ENCODE measurements at places on chromosomes 1 and 21.
A peak's percentile ranks its signal among the peaks of the same experiment; 100 is the strongest.

DNA sequence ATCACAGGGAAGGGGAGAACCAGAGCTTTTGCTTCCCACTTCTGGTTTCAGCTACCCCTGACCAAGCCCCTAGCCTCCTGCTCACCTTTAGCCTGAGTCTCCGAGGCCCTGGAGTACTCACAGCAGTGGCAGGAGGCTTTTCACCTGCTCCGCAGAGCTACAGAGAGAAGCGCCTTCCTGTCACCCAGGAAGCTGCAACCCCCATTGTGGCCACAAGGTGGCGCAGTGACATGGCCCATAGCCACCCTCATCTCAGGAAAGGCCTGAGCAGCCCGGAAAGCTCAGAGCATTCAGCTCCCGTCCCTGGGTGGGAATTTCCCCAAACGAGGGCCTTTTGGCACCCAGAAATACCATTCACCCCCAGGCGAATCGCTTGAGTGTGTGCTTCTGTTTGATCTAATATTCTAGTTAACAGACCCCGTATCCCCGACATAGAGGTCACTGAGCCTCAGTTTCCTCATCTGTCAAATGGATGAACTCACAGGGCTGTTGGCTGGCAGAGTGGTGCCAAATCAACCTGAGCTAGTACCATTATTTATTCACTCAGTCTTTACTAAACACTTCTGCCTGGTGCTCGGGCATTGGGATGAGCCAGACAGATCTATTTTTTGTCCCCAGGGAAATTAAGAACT, 25.3 kb downstream of the A3GALT2 start:
- peak; percentile 82 for DNase-seq
- no peak overlapping the region for H3K4me3 ChIP-seq
- no peak overlapping the region for H3K27ac ChIP-seq
- peaks cover 14% of the 10 kb centered on the region for H3K4me1 ChIP-seq
- H3K27me3 ChIP-seq: no peaks in the 10 kb centered on the region
- H3K36me3 ChIP-seq: peaks cover 9% of the 10 kb centered on the region

DNA sequence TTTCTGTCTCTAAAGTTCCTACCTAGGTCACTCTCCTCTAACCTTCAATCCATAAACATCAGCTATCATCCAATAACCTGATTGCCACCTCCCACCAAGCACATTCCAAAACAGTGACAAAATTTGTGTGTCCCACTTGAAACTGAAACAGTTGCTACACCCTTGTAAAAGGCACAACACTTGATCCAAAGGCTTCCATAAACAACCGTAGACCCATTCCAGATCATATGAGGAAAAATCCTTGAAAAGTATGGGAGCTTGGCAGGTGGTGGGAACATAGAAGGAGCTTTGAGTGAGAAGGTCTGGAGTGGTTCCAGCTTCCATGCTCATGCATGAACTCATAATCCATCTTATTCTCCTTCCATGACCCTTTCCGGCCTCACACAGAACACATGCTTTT, 82.0 kb upstream of the ATP1A1 start:
- H3K4me1 ChIP-seq: no peaks in the 10 kb centered on the region
- no peaks in the 10 kb centered on the region for H3K27me3 ChIP-seq
- H3K27ac ChIP-seq: no peak overlapping the region
- H3K4me3 ChIP-seq: no peak overlapping the region

- no peak overlapping the region for H3K4me3 ChIP-seq
- DNase-seq: no peak
- no peaks in the 10 kb centered on the region for H3K36me3 ChIP-seq
- no peaks in the 10 kb centered on the region for H3K4me1 ChIP-seq
- H3K27ac ChIP-seq: no peak overlapping the region
Observed at GRCh38 chr1:208639382-208639781, 395.2 kb upstream of the PLXNA2 start.

DNA sequence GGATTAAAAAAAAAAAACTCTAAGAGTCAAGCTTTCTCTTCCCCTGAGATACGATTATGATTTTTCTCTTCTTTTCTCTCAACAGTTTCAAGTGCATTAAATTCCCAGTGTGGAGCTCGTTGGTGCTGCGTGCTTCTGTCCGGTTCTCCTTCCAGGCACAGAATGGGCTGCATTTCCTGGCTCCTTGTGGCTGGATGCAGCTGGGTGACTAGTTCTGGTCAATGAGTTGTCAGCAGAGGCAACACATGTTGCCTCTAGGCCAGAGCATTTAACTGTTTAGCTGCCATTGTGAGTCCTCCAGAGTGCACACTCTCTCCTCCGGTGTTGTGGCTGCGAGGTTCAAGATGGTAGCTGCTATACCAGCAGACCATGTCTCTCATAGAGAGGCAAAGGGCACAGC, 312.9 kb downstream of the RRAGC start:
- H3K4me1 ChIP-seq: no peaks in the 10 kb centered on the region
- H3K27ac ChIP-seq: no peak overlapping the region
- peaks cover 2% of the 10 kb centered on the region for H3K27me3 ChIP-seq
- H3K4me3 ChIP-seq: no peak overlapping the region

DNA sequence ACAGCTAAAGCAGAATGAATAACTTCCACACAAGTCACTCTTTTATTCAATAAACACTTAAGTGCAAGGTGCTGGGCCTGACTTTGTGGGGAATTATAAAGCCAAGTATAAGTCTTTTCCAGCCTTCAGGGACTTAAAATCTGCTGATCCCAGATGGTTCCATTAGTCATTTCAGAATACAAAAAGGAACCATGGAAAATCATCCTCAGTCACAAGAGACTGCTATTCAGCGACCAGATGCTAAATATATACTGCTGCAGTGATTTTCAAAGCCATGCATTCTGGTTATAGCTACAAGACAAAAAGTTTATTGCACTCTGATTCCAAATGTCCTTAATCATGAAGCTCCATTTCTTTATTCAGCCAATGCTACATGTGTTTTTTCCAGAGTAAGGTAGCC, 25.7 kb downstream of the GLMN start:
- no peaks in the 10 kb centered on the region for H3K4me1 ChIP-seq
- H3K36me3 ChIP-seq: peaks cover 2% of the 10 kb centered on the region
- H3K4me3 ChIP-seq: no peak overlapping the region
- no peaks in the 10 kb centered on the region for H3K27me3 ChIP-seq

- DNase-seq: no peak
- no peak overlapping the region for H3K4me3 ChIP-seq
- H3K27ac ChIP-seq: no peak overlapping the region
- H3K36me3 ChIP-seq: no peaks in the 10 kb centered on the region
Observed at GRCh38 chr1:165290148-165290547, 66.4 kb downstream of the LMX1A start.

DNA sequence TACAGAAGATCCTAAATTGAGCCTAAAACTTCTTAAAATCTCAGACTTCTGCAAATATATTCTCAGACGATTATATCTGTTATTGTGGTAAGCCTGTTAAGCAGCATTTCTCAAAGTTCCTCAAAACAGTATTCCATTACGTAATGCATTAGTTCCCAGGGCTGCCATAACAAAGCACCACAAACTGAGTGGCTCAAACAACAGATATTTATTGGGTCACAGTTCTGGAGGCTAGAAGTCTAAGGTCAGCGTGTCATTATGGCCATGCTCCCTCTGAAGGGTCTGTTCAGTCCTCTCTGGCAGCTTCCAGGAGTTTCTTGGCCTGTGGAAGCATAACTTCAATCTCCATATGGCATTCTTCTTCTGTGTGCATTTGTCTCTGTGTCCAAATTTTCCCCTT, 103.5 kb upstream of the ST6GALNAC5 start:
- no peaks in the 10 kb centered on the region for H3K4me1 ChIP-seq
- H3K4me3 ChIP-seq: no peak overlapping the region
- DNase-seq: no peak
- no peaks in the 10 kb centered on the region for H3K36me3 ChIP-seq

DNA sequence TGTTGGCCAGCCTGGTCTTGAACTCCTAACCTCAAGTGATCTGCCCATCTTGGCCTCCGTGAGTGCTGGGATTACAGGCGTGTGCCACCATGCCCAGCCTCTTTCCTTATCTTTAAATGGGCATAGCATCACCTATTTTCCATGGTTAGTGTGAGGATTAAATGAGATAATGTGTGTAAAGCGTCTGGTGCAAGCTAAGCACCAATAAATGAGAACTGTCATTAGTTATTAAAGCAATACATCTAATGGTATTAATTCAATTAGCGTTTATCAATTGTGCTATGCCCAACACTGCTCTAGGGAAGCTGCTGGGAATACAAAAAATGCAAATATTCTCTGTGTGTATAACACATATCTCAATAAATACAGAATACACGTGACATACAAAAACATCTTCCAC, 10.0 kb downstream of the EXOC8 start:
- no peak for DNase-seq
- no peaks in the 10 kb centered on the region for H3K27me3 ChIP-seq
- H3K36me3 ChIP-seq: no peaks in the 10 kb centered on the region
- H3K4me1 ChIP-seq: no peaks in the 10 kb centered on the region

DNA sequence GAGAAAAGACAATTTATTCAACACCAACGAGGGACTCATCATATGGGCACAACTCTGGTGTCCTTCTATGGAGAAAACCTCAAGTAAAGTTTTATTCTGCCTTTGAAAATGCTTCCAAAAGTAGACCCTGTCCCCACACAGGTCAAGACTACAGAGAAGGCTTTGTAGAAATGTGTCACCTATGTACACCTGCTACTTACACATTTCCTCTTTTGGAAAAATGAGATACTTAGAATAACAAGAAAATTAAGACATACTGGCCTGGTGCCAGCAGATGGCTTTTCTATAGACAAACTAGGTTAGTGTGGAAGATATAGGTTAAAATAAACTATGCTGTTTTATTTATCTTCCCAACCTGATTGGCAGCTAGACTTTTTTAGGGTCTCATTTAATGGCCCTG, 13.6 kb downstream of the POGK start:
- H3K4me1 ChIP-seq: no peaks in the 10 kb centered on the region
- H3K27ac ChIP-seq: no peak overlapping the region
- H3K36me3 ChIP-seq: peaks cover 9% of the 10 kb centered on the region
- H3K27me3 ChIP-seq: no peaks in the 10 kb centered on the region

GRCh38 chr1:182616130-182617013, 12.2 kb upstream of the RGS16 start:
- no peaks in the 10 kb centered on the region for H3K36me3 ChIP-seq
- peak; percentile 90 for DNase-seq
- H3K27me3 ChIP-seq: peaks cover 16% of the 10 kb centered on the region
- H3K4me1 ChIP-seq: peaks cover 19% of the 10 kb centered on the region
- H3K4me3 ChIP-seq: no peak overlapping the region
- no peak overlapping the region for H3K27ac ChIP-seq

GRCh38 chr1:221809091-221810029, 67.5 kb upstream of the DUSP10 start:
- H3K27me3 ChIP-seq: no peaks in the 10 kb centered on the region
- DNase-seq: no peak
- no peak overlapping the region for H3K27ac ChIP-seq
- H3K4me3 ChIP-seq: no peak overlapping the region
- H3K4me1 ChIP-seq: peaks cover 2% of the 10 kb centered on the region

GRCh38 chr1:94753171-94753972, 66.8 kb upstream of the SLC44A3 start:
- no peaks in the 10 kb centered on the region for H3K36me3 ChIP-seq
- DNase-seq: no peak
- no peak overlapping the region for H3K4me3 ChIP-seq
- no peaks in the 10 kb centered on the region for H3K4me1 ChIP-seq
- H3K27ac ChIP-seq: no peak overlapping the region

GRCh38 chr1:155063550-155064110, at the start of gene EFNA4:
Gene EFNA4 (plus strand): TSS chr1:155063740. CDS start chr1:155063824, 84 bp downstream.
- peak within 1 kb of the TSS; percentile 89 for H3K4me3 ChIP-seq
- H3K4me1 ChIP-seq: peaks cover 31% of the 10 kb centered on the region
- no peaks in the 10 kb centered on the region for H3K27me3 ChIP-seq
- peak within 1 kb of the TSS; percentile 47 for H3K27ac ChIP-seq
- peak; percentile 82 for DNase-seq
- H3K36me3 ChIP-seq: no peaks in the 10 kb centered on the region

DNA sequence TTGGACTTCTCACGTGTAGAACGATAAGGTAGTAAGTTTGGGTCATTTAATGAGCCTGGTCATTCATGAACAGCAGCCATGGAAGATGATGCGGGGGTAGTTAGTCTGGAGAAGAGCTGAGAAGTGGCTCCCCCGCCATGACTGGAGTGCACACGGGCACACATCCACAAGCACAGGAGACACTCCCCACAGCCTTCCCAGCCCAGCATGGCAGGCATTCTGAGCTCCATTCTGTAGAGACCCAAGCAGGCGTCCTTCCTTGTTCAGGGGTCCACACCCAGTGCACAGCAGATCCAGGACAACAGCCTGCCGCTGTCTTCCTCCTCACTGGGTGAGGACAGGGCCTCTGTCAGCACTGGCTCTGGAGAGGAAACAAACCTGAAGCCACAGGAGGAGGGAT, 57.0 kb downstream of the SCCPDH start:
- H3K27ac ChIP-seq: no peak overlapping the region
- peaks cover 3% of the 10 kb centered on the region for H3K36me3 ChIP-seq
- DNase-seq: no peak

DNA sequence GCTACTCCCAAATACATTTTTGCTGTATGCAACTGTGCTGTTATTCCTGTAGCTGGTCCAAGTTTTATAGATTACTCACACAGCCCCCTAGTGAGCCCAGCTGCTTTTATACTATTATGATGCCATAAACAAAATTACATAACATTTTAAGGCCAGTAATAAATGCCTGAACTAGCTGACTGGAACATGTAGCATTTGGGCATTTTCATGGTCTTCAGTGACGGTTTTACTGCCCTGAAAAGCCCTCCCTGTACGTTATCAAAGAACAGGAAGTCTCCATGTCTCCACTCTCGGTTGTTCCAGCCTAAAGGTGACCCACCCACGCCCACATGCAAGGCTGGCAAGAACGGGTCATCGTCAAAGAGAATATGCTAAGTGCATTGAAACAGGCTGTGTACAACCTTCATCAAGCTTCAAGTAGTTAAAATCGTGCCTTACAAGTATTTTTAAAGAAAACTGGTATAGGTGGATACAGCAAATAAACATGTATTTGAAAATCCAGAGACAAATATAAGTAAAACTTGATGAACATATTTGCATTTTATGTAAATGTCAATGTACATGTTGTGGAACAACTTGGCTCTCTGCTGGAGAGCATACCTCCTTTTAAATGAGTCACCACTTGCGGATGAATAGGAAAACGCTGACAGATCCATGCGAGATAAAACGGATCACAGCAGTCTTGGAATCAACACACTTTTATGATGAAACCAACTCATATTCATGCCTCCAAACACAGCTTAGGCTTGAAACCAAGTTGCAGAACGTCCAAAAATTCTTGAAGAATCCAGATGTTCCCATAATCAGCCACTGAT, 520.5 kb downstream of the SMYD3 start:
- no peaks in the 10 kb centered on the region for H3K27me3 ChIP-seq
- H3K36me3 ChIP-seq: no peaks in the 10 kb centered on the region
- no peaks in the 10 kb centered on the region for H3K4me1 ChIP-seq
- no peak overlapping the region for H3K4me3 ChIP-seq
- H3K27ac ChIP-seq: no peak overlapping the region

GRCh38 chr1:117678246-117678977, 72.6 kb downstream of the TENT5C start:
- H3K27ac ChIP-seq: no peak overlapping the region
- no peak overlapping the region for H3K4me3 ChIP-seq
- peaks cover 7% of the 10 kb centered on the region for H3K4me1 ChIP-seq
- no peaks in the 10 kb centered on the region for H3K27me3 ChIP-seq
- DNase-seq: no peak

GRCh38 chr1:2019172-2019543, at the start of gene GABRD:
Gene GABRD (plus strand): TSS chr1:2019345. CDS start chr1:2019424, 79 bp downstream.
- H3K4me1 ChIP-seq: peaks cover 18% of the 10 kb centered on the region
- no peaks in the 10 kb centered on the region for H3K36me3 ChIP-seq
- peak; percentile 39 for DNase-seq
- H3K27ac ChIP-seq: no peak within 1 kb of the TSS

- no peaks in the 10 kb centered on the region for H3K36me3 ChIP-seq
- H3K4me3 ChIP-seq: no peak overlapping the region
- no peak for DNase-seq
- no peaks in the 10 kb centered on the region for H3K27me3 ChIP-seq
Observed at GRCh38 chr21:42056996-42057689, 14.0 kb upstream of the UMODL1 start.
